Germinal center (tissue), 1 donor: ENCODE measurements at places on chromosomes 1 and 21.

DNA sequence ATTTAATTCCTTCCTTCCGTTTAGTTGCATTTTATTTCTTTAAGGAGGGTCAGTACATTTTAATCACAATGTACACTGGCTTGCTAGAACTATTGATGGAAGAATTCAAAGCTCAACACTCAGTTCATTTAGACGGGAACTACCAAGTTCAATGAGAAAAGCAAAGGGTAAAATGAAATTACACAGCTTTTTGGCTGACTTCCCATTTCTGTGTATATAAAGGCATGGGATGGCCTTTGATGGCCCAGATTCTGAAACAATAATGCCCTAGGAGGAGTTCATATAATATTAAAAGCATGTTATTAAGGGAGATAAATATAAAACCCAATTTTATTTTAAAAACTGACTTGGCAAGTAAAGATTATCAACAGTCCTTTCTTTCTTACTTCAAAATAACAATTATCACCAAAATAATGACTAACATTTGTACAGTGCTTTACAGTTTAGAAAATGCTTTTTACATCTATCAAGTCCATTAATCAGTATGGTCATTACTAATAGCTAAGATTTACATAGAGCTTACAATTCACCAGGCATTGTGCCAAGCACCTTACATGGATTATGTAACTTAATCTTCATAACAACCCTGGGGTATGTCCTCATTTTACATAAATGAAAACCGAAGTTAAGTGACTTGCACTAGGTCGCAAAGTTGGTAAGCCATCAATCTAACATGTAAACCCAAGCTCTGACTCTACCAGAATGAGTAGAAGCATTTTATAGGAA, 402.4 kb downstream of the OMA1 start:
- DNase-seq, result no peak

- DNase-seq, result no peak
Measured at GRCh38 chr1:209657140-209657879, 5.1 kb upstream of the LAMB3 start.

- no peak for DNase-seq
Measured at GRCh38 chr1:98881901-98882300, 122.8 kb downstream of the PLPPR5 start.

DNA sequence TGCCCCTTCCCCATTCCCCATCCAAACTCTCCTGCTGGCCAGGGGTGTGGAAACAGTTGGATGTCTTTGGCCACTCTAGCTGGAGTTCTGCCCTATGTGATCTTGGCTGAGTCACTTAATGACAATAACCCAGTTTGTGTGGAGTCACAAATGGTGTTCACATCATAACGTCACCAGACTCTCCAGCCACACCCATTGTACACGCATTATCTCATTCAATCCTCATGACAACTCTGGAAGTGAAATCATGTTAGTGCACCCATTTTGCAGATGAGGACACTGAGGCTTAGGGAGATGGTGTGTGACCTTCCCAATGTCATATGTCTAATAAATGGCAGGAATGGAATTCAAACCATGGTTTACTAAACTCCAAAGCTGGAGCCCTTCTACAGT, 1.2 kb upstream of the CDA start:
- no peak for DNase-seq

DNA sequence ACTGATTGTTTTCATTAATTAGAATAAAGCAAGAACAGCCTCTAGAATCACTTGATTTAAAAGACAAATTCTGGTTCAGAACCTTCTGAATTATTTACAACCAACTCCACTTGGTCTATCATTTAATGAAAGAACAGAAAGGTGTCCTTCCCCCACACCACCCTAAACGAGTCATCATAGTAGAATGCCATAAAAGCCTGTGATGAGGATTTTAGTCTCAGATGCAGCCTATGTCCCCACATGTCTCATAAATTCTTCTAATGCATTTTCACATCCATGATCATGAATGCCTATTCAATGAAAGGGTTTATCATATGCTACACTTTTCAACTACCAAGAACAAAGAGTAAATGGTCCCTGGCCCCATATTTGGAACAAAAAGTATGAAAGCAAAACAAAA, 508.1 kb downstream of the DPYD start:
- no peak for DNase-seq
